Fibroblast of pulmonary artery (primary cell): ENCODE measurements at places on chromosomes 3 and 15.
A peak's percentile ranks its signal among the peaks of the same experiment; 100 is the strongest.

DNA sequence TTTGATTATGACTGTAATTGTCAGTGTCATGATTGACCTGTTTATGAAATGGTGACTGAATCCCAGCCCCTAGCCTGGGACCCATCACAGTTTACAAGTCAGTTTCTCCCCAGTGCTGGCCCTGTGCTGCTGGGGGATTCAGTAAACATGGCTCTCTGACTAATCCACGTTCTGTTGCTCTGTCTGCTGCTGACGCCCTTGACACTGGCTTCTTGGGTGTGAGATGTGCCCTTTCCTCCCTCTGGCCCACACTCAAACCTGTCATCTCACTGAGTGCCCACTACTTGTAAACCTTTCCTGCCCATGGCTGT, 84.2 kb downstream of the COL6A5 start:
- DNase-seq: no peak

DNA sequence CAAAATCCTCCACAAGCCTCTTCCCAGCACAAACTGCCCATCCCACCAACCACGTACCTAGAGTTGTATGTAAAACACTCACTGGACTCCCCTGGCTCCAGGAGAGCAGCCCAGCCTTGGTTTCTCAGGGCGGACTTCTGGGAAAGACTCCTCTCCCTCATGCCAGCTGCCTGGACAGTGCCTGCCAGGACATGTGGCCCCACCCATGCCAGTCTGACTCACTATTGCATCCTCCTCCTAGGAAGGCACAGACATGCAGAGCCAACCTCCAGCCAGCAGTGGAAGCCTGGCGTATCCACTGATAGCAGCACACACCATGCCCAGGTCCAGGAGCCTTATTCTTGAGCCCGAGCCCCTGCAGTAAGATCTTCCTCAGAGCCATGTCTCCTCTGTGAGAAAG, 8.6 kb downstream of the PKM start:
- peak; percentile 24 for DNase-seq

GRCh38 chr3:133910422-133910821, 14.7 kb upstream of the RAB6B start:
- no peak for DNase-seq

DNA sequence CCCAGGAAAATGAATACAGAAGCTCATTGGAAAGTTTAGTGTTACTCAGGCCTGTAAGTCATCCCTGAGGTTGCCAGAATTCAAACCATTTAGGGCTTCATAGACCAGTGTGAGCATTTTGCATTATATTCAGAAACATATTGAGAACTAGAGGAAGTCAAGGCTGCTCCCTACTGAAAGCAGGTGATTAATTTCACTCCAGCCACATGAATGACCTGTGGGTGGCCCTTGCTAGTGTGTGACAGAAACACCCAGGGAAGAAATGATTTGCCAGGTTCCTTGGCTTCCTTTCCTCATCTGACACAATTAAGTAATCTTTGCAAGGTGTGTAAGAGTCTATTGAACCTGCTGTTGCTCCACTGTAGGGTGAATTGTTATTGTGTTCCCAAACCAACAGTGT, 61.8 kb downstream of the GAP43 start:
- DNase-seq: no peak

GRCh38 chr3:14634763-14635400, 16.7 kb upstream of the CCDC174 start:
- peak; percentile 16 for DNase-seq

DNA sequence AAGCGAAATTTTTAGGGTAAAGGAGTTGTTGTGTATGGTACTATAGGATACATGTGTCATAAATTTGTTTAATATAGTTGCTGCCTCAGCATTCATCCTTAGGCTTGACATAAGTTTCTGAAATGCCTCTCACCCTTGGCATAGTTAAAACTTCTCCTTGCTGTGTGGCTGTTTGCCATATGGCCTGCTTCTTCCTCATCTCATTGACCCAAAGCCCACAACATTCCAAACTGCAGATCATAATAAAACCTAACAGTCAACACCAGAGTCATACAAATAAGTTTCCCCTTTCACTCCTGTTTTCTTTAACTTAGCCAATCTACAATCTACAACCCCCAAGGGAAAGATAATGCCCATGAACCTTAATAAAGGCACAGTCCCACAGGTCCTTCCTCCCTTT, 136.6 kb downstream of the TMCC1 start:
- DNase-seq: peak; percentile 41

DNA sequence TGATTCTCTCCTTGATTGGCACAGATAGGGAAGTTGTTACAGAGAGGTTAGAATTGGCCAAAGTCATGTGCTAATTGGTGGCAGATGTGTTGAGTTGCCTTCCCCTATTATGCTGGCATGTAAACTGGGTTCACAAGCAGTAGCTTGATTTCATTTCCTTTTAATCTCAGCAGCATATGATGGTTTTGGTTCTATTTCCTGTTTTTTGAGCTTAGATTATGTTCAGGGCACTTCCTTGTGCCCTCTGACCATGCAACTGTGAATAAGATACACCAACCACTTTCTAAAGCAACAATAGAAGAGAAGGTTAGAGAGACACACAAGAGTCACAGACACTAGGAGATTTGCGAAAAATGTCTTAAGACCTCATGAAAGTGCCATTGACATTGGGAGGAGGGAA, 16.5 kb downstream of the HPS3 start:
- no peak for DNase-seq

DNA sequence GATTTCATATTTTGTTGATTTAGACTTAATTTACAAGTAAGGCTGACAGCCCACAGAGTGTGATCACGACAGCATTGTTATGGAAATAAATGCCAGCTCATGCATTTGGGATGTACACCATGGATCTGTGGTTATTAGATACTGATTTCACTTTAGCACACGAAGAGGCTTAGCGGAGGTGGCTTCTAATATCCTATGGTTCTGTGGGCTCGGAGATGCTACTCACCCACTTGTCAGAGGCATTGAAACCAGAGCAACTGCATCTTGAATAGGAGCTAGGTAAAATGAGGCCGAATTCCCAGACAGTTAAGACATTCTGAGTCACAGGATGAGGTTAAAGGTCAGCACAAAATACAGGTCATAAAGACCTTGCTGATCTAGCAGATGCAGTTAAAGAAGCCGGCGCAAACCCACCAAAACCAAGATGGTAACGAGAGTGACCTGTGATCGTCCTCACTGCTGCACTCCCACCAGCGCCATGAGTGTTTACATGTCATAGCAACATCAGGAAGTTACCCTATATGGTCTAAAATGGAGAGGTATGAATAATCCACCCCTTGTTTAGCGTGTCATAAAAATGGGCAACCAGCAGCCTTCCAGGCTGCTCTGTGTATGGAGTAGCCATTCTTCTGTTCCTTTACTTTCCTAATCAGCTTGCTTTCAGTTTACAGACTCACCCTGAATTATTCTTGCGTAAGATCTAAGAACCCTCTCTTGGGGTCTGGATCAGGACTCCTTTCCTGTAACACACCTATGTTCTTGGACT, 117.5 kb downstream of the PGPEP1L start:
- DNase-seq: peak; percentile 65

DNA sequence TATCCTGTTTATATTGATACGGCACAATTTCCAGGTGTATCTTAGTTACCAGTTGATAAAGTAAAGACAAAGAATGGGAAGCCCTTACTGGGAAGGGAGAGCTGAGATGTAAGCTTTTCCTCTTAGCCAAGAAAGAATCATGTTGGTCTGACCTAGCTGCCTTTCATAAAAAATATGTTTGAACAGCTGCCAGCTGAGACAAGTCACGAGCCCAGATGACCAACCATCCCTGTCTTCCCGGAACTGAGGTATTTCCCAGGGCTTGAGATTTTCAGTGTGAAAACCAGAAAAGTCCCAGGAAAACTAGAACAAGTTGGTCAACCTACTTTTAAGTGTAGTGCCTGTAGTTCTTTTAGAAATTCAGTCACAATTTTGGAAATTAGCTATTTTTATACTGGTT, 3.6 kb upstream of the MYH15 start:
- peak; percentile 38 for DNase-seq

DNA sequence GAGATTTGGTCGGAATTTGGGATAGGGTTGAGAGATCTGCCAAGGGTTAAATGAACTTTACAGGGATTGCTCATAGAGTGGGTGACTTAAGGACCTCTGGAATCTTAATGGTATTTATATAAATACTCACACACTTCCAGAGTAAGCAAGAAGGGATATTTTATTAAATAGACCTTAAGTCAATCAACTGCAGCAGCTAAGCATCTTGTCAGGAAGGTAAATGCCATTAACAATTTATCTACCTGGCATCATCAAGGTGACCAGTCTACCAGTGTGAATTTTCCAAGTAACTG, 123.9 kb downstream of the FEZF2 start:
- no peak for DNase-seq

GRCh38 chr15:56207092-56207491, 36.6 kb downstream of the RFX7 start:
- no peak for DNase-seq

DNA sequence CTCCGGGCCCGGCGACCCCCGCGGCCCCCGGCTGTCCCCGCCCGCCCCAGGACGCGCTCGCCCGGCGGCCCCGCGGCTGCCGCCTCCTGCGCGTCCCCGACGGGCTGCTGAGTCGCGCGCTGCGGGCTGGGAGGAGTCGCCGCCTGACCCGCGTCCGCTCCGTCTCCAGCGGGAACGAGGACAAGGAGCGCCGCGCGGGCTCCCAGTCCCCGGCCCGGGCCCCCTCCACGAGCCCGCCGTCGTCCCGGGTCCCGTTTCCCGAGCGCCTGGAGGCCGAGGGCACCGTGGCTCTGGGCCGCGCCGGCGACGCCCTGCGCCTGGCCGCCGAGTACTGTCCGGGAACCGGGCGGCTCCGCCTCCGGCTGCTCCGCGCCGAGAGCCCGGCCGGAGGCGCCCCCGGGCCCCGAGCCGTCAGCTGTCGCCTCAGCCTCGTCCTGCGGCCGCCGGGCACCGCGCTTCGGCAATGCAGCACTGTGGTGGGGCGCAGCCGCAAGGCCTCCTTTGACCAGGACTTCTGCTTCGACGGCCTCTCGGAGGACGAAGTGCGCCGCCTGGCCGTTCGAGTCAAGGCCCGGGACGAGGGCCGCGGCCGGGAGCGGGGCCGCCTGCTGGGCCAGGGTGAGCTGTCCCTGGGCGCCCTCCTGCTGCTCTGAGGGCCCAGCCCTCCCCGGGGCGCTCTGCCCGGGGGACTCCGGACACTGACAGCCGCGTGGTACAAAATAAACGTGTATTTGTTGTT, 1.5 kb downstream of the C2CD4A start:
- DNase-seq: peak; percentile 53

- DNase-seq: no peak
Observed at GRCh38 chr3:197422506-197422905, 124.1 kb upstream of the DLG1 start.

DNA sequence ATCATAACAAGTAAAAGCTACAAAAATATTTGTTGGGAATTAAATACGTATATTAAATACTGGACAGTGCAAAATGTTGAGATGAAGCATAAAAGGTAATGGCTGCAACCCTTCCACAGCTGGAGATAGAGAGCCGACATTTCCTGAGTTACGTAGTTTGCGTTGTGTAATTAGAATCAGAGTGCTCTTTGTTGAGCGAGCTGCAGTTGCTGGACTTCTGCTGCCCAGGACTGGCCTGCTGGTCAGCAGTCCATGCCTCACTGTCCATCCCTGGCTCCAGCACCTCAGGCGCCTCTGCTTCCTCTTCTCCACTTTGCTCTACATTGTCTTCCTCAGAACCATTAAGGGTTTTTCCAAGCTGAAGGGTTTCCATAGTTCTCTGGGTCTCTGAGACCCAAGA, 28.4 kb upstream of the SHC4 start:
- no peak for DNase-seq

GRCh38 chr3:187085021-187085666, 54.2 kb downstream of the RPL39L start:
- no peak for DNase-seq

GRCh38 chr15:25641762-25642161, 202.9 kb upstream of the UBE3A start:
- DNase-seq: no peak

GRCh38 chr3:41684797-41685735, 276.8 kb downstream of the ULK4 start:
- DNase-seq: no peak

- DNase-seq: peak; percentile 92
Observed at GRCh38 chr15:39188930-39189329, 391.9 kb upstream of the THBS1 start.

- no peak for DNase-seq
Observed at GRCh38 chr15:39411102-39411989, 169.5 kb upstream of the THBS1 start.

- no peak for DNase-seq
Observed at GRCh38 chr3:16917256-16917935, 32.6 kb downstream of the PLCL2 start.

GRCh38 chr3:31235062-31235700, 297.5 kb upstream of the STT3B start:
- DNase-seq: no peak

DNA sequence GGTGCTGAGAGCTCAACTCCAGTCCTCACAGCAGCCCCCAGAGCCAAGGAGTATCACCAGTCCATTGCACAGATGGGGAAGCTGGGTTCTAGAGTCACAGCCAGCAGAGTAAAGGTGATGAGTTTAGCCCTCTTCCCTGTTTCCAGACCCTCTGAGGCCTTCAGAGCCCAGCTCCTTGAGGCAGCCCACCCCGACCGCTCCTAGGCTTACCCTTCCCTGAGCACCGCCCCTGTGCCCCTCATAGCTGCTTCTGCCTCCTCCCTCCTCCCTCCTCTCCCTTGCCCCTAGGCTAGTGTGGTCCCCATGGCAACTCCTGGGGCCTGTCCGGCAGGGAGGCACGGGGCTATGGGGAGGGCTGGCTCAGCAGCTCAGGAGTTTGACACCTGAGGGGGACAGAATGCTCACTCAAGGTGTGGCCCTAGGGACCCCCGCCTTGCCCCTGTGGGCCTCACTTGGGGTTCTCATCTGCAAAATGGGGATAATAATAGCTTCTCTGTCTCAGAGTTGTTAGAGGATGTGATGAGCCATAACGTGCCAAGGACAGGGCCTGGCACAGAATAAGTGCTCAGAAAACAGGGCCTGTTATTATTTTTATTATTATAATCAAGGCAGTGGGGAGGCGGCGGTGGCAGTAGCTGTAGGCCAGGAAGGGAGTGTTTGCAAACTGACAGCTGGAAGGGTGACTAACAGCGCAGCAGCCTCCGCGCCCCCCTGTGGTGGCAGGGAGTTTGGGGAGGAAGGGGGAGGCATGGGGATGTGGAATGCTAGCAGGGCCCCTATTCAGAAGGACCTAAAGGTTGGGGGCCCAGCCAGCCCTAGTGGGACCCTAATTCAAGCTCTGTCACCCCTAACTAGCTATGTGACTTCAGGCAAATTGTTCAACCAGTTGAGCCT, 11.5 kb downstream of the CSK start:
- DNase-seq: peak; percentile 31

- no peak for DNase-seq
Observed at GRCh38 chr15:31077181-31077580, 24.3 kb downstream of the TRPM1 start.

GRCh38 chr15:92772626-92773244, 117.2 kb upstream of the FAM174B start:
- DNase-seq: no peak

DNA sequence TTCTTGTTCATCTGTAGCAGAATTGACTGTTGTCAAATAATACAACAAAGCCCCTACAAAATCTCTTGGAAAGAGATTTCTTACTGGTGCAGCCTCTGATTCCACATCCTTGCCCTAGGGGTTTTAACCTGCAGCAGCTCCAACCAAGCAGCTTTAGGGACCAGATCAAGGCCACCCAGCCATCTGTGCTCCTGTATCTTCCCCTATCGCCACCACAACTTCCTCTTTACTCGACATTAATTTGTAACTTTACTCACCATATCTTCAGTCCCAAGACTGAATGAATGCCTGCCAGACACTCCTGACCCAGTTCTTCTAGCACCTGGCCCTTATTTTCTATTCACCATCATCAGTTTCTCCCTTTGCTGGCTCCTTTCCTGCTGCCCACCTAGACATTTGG, 156.6 kb upstream of the IL12A start:
- no peak for DNase-seq
